ENCODE measurements at places on chromosomes 1 and 21.

- no peak for ATAC-seq
Observed at GRCh38 chr1:6328091-6328490, 65.5 kb downstream of the ACOT7 start.

DNA sequence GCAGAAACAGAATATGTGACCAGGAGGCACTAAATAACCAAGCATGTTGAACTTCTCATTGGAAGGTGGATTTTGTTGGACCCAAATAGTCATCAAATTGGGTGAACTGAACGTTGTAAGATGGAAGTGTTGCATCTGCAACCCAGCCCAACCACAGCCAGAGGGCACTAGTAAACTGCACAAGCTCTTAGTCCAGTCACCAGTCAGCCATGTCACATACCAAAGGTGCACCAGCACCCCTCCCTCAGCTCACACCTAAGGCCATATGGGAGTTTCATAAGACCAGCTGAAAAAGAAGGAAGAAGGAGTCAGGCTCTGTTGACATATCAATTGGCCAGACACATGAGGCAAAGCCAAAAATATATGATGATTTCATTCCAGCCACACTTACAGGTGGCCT is 481.7 kb upstream of the NR5A2 start:
- ATAC-seq = no peak

DNA sequence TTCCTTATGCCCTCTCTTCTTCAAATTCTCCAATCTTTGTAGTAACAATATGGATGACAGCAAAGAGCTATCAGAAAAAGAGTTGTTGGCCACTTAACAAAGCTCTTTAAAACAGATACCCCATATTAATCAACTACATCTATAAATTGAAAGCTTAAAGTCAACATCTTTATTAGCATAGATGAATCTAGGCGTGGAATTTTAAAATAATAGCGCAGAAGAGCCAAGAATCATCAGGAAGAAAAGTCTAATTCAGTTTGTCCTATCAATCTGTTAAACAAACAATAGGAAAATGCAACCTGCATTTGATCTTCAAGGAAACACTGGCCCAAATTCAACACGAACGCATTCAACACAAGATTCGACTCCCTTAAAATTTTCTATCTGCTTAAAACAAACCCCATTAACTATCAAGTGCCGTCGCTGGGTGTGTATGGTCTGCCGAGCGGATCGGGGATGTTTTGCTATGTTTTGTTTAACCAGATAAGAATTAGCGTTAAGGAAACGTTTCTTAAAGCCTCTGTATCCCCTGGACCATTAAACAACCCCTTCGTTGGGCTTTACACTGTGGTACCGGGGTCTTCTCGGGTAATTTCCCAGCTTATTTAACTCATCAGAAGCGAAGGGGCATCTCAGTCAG is 1.0 kb downstream of the LYST start:
- no peak for ATAC-seq

GRCh38 chr21:37484535-37485474 is 118.2 kb downstream of the DYRK1A start:
- ATAC-seq = no peak

- ATAC-seq = peak; percentile 90
Observed at GRCh38 chr1:205287767-205288559, 33.6 kb downstream of the NUAK2 start.

DNA sequence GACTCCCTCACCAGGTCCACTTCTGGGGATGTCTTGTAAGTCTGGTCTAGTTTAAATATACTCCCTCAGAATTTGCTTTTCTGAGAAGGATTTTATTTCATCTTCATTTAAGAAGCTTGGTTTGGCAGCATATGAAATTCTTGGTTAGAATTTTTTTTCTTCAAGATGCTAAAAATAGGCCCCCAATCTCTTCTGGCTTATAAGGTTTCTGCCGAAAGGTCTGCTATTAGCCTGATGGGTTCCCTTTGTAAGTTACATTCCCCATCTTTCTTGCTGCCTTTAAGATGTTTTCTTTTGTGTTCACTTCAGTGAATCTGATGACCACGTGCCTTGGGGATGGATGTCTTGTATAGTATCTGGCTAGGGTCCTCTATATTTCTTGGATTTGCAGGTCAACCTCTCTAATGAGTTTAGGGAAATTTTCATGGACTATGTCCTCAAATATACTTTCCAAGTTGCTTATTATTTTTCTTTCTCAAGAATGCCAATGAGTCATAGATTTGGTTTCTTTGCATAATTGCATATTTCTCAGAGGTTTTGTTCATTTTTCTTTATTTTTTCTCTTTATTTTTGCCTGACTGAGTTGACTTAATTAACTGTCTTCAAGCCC is 19.4 kb downstream of the TCP10L start:
- no peak for ATAC-seq

DNA sequence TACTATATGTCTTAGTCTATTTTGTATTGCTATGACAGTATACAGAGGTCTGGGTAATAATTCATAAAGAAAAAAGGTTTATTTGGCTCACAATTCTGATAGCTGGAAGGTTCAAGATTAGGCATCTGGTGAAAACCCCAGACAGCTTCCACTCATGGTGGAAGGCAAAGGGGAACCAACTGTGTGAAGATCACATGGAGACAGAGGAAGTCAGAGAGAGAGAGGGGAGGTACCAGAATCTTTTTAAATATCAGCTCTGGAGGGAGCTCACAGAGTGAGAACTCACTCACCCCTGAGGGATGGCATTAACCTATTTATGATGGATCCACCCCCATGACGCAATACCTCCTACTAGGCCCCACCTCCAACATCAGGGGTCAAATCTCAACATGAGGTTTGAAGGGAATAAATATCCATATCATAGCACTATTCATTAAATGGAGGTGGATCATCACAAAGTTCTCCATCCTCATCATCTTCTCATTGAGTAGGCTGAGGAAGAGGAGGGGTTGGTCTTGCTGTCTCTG is 290.5 kb downstream of the DSCAM start:
- no peak for ATAC-seq

DNA sequence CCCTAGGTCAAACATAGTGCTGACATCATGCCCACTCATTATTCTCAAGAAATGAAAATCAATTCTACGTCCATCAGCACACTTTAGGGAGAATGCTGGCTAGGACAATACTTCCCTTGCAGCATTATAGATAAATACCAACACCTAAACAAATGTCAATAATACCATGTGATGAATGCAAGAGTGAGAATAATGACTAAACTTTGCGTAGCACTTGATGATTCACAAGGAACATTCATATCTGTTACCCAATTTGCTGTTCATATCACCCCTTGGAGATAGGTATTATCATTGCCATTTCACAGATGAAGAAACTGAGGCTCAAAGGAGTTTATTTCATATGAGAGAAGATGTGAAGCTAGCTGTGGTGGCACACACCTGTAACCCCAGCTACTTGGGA is 24.8 kb upstream of the EPS15 start:
- no peak for ATAC-seq

GRCh38 chr21:45001134-45002095 is 61.6 kb downstream of the SLX9 start:
- no peak for ATAC-seq

DNA sequence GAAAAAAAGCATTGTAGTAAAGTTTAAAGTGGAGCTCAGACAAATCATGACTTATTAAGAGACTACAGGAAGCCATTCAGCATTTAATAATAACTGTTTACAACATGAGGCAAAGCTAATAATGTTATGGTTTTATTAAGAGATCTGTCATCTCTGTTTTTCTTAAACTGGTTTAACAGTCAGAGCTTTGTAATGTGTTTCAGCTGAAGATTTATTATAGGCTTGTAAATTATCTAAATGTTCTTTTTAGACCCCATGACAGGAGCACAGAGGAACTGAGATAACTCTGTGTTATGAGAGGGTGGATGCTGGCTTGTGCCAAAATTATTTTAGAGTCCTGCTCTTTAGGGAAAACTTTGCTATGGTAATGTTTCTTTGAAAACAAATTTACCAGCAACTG is 38.0 kb upstream of the RWDD3 start:
- no peak for ATAC-seq

GRCh38 chr1:40710581-40711315 is 19.2 kb downstream of the NFYC start:
- no peak for ATAC-seq

DNA sequence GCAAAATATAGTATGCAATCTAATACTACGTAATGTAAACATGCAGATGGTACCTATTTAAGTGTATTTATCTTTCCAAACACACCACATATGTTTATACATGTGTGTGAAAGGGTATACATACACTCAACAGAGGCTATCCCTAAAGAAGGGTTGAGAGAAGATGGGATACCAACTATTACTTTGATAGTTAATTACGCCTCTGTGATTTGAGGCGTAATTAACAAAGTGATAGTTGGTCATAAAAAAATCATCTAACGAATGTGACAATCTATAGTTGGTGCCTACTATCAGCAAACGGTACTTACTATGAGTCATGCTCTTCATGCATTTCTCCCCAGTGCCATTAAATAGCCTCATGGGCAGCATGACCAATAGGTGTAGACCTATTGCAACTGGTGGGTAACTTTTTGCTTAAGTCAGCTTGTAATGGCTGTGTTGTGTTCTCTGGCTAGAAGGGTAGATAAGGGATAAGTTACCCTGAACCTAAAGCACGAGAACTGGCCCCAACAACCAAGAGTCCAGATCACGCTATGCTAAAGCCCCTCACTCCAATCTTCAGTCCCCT is 15.3 kb downstream of the RCAN1 start:
- no peak for ATAC-seq

DNA sequence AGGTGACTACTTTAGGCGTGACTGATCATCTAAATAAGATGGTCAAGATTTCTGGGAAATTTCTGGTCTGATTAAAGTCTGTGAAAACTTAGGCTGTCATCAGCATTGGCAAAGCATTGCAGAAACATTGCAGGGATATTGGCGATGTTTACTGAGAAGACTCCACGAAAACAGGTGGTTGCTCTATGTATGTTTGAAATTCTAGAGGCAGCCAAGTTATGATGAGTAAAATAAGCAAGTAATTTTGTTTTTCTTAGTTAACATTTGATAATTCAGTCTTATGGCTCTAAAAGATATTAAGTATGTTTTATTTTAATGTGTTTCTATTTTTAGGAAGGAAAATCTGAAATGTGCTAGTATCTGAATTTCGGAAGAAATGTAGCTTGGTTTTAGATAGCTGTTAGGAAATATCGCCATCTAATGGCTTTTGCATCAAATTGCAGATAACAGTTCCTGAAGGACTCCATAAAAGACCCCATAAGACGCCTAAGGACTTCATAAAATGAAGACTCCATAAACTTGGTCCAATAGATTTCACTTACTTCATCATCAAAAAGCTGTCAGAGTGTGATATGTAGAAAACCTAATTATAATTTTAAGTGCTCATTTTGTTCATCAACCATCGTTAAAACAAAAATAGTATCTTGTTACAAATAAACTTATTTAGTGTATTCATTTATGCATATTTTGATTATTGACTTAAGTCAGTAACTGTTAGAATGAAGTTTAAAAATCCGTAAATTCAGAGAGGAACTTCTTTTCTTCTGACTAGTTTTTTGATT is 344.6 kb downstream of the RYR2 start:
- no peak for ATAC-seq

GRCh38 chr1:203937678-203938330 is 76.4 kb downstream of the SNRPE start:
- ATAC-seq = no peak

DNA sequence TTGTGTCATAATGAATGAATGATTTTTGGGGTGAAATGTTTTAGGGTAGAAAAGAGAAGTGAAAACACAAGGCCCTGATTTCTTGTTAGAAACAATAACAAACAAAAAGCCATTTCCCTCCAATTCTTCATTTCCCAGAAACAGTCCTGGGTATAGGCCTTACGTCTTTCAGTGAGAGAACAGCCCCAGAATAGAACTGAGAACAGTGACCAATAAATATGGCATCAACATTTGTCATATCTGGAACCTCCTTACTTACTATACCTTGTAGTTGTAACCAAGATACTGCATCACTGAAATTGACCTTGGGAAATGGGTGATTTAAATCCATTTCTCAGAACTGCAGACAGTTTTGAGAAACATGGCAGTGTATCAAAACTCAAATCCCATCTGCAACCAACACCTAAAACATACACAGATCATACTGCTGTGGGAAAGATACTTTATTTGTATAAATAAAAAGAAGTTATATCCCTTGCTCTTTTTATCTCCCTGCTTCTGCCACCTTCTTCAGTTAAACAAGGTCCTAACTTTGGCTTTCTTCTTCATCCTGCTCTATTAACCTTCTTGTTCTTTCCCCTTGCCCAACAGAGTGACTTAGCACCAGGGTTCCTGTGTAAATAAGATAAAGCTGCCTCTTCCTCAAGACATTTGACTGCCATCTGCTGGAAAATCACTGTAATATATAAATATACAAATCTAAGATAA is 19.5 kb downstream of the XKR8 start:
- ATAC-seq = no peak

GRCh38 chr1:221708076-221708571 is 33.8 kb downstream of the DUSP10 start:
- ATAC-seq = peak; percentile 83

GRCh38 chr1:12521096-12521495 is 96.9 kb downstream of the DHRS3 start:
- ATAC-seq = no peak

- ATAC-seq = no peak
Observed at GRCh38 chr1:155188268-155188667, 14.6 kb downstream of the TRIM46 start.

GRCh38 chr1:20083178-20083944 is 13.4 kb downstream of the PLA2G5 start:
- no peak for ATAC-seq

DNA sequence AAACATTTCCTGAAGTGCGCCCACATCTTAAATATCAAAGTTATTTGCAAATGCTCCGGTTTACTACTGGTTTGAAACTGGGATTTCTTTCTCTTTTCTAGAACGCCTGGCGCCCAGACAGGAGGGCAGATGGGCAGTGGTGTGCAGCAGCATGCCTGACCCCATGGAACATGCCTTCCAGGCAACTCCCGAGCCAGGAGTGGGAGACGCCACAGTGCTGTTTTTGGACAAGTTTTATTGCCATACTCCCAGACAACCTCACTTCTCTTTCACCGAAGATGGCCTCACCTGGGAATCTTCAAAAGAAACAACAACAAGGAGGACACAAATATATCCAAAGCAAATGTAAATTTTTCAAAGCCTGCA is 21.5 kb downstream of the UBE2G2 start:
- no peak for ATAC-seq

DNA sequence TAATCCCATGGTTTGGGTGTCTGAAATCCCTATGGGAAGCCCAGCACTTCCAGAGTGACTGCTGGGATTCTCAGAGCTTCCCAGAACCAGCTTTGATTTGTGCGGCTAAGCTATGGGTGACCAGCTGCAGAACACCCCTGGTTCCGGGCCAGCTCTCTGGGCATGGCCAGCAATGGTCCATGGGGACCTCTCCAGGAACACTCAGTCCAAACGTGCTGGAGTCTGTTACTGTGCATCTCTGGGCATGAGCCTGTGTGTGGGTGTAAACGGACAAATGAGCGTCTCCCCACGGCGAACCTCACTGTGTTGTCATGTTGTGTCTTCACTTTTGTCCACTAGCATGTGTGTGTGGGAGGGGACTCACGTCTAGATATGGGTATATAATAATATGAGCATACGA is 54.4 kb downstream of the MAB21L3 start:
- ATAC-seq = no peak

All from stimulated activated memory B cell treated with anti-CD40 and anti-IgM and Interleukin-4, amounts not matched to agents 10 μg/mL and 1 μg/mL and 100 μg/mL, for 72 hours (primary cell).